GDM1 (cell line): ENCODE measurements at places on chromosomes 2 and 18.

DNA sequence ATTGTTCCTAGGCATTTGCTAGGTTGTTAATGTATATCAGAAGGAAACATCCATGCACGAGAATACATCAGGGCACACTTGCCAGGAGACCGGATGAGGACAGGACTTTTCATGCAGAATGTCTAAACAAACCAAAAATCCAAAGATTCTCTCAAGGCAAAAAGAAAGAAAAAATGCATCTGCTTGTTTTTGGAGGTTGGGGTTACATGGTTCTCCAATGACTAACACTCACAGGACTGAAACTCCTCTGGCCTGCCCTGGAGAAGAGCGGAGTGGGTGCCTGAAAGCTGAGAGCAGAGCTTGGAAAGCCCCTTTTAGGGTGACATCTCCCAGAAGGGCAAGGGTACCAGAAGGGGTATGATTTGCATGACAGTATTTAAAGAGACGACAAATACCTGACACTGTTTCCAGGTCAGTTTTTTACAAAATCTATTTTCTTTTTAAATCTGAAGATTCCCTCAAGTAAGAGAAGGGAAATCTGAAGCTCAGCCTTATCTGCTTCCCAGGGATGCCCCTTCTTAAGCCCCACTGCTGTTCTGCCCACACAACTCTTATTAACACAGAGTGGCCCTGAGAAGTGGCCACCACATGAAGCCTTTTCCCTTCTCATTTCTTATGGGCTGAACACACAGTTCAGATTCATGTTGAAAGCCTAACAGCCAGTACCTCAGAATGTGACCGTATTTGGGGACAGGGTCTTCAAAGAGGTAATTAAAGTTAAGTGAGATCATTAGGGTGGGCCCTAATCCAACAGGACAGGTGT is 216.4 kb downstream of the STK39 start:
- DNase-seq = no peak

DNA sequence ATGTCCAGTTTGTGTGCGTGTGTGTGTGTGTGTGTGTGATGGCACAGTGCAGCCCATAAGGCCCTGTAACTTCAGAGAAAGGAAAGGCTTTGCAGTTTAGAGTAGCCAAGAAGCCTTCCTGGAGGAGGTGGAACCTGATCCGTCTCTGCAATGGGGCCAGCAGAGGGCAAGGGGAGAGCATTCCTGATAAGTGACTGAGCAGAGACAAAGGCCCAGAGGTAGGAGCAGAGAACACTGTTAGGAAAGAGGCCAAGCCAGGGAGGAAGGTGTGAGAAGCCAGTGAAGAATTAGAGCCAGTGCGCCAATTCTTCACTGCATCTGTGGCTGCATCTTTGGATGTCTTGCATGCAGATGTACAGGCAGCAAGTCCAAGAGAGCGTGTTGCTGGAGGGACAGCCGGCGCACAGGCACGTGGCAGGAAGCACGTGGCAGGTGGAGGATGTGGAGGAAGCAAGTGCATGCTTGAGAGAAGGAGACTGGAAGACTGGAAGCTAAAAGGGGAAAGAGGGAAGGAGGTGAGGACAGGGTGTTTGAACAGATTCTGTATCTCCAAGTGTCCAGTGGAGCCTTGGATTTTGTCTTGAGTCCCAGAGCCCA is 196.3 kb downstream of the CTIF start:
- peak; percentile 28 for DNase-seq

- DNase-seq = no peak
Observed at GRCh38 chr2:17717666-17718065, 35.9 kb downstream of the SMC6 start.

GRCh38 chr2:9565436-9566153 is 10.0 kb upstream of the ADAM17 start:
- DNase-seq = no peak
